ENCODE measurements at places on chromosomes 6 and 20.

- DNase-seq = no peak
Measured at GRCh38 chr6:106116125-106116832, 30.1 kb downstream of the PRDM1 start.

GRCh38 chr20:11738852-11739251, 178.8 kb upstream of the BTBD3 start:
- DNase-seq = no peak

DNA sequence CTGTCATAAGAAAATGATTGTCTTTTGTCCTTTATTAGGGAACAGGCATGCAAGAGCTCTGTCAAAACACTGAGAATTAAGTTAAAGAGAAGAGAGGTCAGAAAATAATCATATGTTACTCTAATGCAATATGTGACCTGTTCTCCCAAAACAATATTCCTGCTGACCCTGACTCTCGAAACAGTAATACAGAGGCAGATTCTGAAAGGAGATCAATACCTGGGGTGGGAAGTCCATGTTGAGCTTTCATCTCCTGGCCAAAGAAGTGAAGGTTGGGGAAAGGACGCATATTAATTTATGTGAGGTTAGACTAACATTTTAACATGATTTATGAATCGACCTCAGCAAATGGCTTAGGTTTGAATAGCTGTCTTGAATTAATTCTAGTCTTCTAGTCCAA, 243.0 kb downstream of the PTPRK start:
- no peak for DNase-seq

DNA sequence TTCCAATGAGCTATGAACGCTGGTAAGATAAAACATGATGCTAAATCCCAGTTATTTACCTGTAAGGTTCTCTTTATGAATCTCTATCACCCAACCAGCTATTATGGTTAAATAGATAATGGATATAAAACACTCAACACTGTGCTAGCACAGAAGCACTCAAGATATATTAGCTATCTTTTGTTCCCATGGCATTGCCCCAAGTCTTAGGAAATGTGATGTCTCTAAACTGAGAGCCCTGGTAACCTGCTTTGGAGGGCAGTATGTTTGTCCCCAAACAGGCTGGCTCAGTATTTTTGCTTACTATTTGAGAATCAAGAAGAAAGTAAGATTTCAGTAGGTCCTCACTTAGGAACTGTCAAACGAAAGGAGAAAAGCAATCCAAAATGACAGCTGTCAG, 90.5 kb downstream of the BTBD9 start:
- no peak for DNase-seq

DNA sequence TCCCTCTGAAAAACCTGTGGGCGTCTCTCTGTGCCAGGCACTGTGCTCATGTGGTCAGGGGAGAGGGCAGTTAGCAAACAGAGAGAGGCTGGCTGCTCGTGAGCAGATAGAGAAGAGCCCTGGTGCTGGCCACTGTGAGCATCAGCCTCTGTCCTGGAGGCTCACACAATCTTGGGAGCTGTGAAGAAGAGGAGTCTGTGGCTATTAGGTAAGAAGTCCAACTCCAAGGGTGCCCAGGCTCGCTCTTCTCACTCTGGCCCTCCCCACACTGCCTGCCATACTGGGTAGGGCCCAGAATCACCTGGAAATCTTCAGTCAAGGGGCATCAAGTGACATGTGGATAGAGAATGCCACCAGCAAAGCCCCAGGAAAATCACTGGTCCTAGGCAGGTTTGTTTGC, 14.1 kb downstream of the SCML4 start:
- no peak for DNase-seq

GRCh38 chr6:40439026-40439800, 148.0 kb downstream of the LRFN2 start:
- DNase-seq = no peak
